ENCODE measurements at places on chromosomes 1 and 21. TPM values are rescaled to one million over a fixed set of nuclear protein-coding genes. Genes with fewer than 3 reads are reported as not detected.

SLC16A4 gene
- total RNA-seq: 16.4 TPM

RNF186 gene
- total RNA-seq: 1.4 TPM

PROK1 gene
- 9.6 TPM for total RNA-seq

GIPC2 gene
- 24.0 TPM for total RNA-seq

MAGI3 gene
- total RNA-seq: 22.4 TPM

AMY2A gene
- total RNA-seq: not detected

SRSF10 gene
- total RNA-seq: 127 TPM

CATSPERE gene
- total RNA-seq: 1.7 TPM

ATPAF1 gene
- 57.5 TPM for total RNA-seq

SYF2 gene
- total RNA-seq: 66.3 TPM

FNBP1L gene
- total RNA-seq: 98.8 TPM
